ENCODE measurements at places on chromosomes 1 and 21.

GRCh38 chr21:36513430-36513829, 33.5 kb upstream of the CLDN14 start:
- DNase-seq: no peak

DNA sequence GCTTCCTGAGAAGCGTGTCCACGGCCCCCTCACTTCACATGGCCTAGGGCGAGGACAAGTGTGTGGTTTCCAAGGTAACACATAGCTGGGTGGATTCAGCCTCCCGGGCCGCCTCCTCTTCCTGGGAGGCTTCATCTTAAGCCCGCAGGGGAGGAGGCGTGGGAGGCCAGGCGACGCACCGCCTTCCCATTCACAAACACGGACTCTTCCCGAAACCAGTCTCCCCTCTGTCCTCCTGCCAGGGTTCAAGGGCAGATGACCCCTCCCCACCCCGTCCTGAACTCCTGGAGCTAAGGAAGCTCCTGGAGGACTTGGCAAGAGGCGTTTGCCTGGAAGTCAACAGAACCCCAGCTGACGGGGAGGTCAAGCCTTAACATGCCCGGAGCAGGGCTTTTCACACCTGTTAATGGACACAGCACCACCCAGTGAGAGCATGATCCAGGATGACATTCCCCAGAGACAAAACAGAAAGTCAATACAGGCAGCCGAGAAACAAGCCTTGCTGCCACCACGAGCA, 56.7 kb downstream of the KCNN3 start:
- DNase-seq: no peak

GRCh38 chr1:196029410-196029809, 578.8 kb downstream of the KCNT2 start:
- no peak for DNase-seq

DNA sequence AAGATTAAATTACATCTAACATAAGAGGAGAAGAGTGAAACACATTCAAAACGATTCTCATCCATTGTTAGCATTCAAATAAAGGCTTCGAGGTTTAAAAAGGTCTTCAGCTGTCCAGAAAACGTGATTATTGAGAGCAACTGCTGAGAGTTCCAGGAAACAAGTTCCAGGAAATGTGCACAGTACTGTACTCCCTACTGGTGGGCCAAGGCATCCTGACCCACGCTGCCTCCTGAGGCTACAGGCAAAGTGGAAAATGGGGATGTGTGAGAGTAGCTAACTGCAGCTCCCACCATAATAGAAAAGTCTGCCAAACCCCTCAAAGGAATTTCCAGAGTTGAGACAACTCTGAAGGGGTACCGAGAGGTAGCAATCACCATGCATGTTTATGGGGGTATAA, 2.0 kb downstream of the VAV3 start:
- no peak for DNase-seq

All from GM12878 (cell line).